ENCODE measurements at places on chromosomes 12 and 14.

DNA sequence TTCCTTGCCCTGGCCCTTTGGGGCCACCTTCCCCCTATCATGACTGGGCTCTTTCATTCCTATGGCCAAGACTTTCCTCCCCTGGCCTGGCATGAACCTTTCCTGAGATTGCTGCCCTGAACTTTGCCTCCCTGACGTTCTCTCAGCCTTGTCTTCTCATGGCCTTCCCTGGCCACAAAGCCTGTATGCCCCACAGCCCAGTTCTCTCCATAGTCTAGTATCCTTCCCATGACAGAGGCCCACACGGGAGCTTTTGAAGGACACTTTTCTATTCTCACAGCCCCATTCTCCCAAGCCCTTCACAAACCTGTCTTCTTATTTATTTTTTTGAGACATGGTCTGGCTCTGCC lies 4.5 kb upstream of the RNU7-1 start:
- no peak for DNase-seq

GRCh38 chr14:69960296-69960695 lies 81.1 kb downstream of the SMOC1 start:
- no peak for DNase-seq

- DNase-seq = no peak
Observed at GRCh38 chr12:119695034-119695433, 27.1 kb downstream of the PRKAB1 start.

GRCh38 chr12:103494734-103495468 lies 867 bp downstream of the C12orf42 start:
- no peak for DNase-seq

DNA sequence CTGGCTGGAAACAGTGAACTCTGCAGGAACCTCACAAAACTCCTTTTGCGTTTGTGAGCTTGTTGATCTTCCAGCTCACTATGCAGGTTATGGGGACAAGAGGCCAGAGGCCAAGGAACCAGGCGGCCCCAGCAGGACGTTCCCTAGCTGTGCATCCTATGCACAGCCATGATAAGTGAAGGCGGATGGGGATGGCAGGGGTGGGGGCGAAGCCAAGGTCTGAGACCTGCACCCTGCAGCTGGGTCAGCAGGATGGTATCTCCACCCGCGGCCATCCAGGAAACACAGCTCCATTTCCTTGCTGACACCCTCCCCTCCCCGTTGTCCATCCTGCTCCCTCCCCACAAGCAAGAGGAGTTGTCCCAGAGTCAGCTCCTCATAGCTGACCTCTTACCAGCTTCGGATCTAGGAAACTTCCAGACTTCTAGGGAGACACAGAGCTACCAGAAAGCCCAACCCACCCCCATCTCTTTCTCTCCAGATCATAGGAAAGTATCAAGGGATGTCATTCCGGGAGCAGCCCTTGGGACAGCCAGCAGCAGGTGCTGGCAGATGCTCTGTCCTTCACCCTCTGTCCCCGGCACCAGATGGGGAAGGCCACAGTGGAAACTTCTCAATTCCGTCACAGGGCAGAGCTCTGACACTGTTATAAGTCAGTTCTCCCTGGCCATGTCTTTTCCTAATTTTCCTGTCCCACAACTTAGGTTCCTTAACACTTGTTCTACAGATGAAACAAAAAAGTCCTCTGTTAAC lies 9.4 kb downstream of the ZBTB39 start:
- DNase-seq = no peak

GRCh38 chr12:13135371-13136178 lies 32.1 kb upstream of the GSG1 start:
- no peak for DNase-seq

GRCh38 chr12:19659501-19659900 lies 220.2 kb downstream of the AEBP2 start:
- DNase-seq = no peak

DNA sequence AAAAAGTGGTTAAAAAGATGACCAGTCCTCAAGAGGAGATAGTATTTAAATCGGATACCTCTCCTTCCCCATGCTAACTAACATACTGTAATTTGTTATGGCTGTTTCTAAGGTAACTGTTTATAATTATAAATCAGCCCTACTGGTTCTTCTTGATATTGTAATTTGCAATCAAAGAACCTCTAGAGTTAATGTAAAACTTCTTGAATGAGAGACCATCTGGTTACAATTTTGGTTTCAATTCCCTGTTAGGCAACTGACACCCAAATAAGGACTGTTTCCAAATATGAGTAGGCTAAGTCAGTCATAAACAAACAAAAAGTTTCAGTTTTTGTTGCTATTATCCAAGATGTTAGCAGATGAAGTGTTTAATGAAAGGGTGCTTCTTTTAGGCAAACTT lies 120.2 kb upstream of the DNM1L start:
- no peak for DNase-seq

GRCh38 chr12:91123236-91123916 lies 12.1 kb upstream of the LUM start:
- DNase-seq = no peak

DNA sequence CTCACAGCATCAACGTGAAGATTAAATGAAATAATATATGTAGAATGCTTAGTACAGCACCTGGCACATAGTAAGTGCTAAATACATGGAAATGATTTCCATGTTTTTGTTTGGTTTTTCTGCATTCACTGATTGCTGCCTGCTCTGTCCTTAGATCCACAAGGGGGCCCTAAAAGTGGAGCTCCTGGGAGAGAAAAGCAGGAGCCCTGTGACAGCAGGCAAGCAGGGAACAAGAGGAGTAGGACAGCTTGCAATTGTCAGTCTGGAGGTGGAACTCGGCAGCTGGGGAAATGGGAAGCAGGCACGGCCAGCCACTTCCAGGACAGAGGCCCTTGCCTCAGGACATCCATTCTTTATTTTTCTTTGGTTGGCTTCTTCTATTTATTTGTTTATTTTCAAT lies 292.9 kb downstream of the BMP4 start:
- DNase-seq = no peak

- DNase-seq = no peak
Observed at GRCh38 chr12:89731089-89731488, 22.5 kb upstream of the ATP2B1 start.

DNA sequence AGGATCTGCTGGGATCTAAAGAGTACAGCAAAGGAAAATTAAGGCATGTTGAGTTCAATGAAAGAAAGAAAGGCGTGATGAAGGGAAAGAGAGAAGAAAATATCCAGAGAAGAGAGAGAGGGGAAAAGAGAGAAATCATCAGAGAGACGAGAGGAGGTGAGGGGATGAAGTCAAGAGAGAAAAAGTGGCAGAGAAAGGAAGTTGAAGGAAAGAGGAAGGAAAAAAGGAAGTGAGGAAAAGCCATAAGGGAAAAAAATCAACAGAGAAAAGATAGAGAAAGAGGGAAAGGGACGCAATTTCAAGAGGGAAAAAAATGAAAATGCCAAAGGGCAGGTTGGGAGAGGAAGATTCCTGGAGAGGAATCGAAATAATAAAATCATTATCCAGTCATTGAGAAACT lies 40.4 kb downstream of the LLPH start:
- DNase-seq = no peak

DNA sequence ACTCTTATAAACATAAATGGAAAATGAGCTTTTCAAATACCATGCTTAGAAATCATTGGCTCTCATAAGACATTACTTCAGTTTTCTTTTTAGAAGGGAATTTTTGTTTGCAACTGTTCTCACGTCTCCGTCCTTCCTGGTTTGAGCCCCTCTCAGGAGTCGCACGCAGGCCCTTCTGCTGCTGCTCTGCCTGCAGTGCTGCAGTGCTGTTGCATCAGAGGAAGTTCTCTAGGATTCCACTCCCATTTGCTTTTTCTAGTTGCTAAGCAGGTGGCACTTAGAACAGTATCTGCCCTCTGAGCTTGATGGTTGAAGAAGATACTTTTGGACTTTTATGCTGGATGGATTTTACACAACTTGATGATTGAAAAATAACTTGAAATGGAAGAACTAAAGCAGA lies 70.8 kb downstream of the SCN8A start:
- DNase-seq = no peak

DNA sequence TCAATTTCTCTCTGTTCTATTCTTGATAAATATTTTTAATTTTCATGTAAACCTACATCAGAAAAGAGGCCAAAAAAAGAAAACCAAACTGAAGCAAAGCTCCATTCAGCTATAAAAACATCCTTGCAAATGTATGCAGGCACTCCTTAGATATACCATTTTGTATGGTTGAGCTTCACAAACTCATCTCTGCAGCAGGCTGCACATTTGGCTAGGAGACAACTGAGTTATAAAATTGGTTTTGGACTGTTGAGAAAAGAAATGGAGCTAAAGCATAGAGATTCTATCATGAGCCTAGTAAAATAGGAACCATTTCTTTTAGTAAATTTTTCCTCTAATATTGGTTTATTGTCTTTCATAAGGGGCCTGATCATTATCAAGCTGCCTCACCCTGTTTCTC lies 156.4 kb downstream of the SYT1 start:
- no peak for DNase-seq

DNA sequence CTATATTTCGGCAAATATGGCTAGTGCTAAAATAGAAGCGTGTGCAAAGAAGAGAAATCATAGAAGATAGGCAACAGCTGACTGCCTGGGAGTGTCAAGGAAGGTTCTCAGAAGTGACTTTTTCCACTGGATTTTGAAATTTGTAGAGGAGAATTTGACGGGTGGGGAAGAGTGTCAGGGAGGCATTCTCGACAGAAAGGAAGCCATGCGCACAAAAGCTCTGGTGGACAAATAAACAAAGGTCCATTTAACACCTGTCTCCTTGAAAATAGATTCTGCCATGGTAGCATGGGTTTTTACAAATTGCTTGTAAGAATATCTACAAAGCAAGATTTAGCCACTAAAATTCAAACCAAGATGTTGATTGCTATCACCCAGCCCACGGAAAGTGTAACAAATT lies 1081.5 kb downstream of the GALC start:
- no peak for DNase-seq

GRCh38 chr14:102910442-102910841 lies 12.0 kb upstream of the AMN start:
- DNase-seq = no peak

- DNase-seq = no peak
Observed at GRCh38 chr14:77299771-77300170, 20.9 kb downstream of the POMT2 start.

- no peak for DNase-seq
Observed at GRCh38 chr14:21058903-21059302, 1.3 kb downstream of the RNASE8 start.

DNA sequence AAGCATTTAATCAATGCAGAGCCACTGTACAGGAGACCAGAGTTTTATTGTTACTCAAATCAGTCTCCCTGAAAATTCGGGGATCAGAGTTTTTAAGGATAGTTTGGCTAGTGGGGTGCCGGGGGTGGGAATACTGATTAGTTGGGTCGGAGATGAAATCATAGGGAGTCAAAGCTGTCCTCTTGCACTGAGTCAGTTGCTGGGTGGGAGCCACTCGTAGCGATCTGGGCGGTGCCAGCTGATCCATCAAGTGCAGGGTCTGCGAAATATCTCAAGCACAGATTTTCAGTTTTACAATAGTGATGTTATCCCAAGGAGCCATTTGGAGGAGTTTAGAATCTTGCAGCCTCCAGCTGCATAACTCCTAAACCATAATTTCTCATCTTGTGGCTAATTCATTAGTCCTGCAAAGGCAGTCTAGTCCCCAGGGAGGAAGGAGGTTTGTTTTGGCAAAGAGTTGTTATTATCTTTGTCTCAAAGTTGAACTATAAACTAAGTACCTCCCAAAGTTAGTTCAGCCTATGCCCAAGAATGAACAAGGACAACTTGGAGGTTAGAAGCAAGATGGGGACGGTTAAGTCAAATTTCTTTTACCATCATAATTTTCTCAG lies 169.4 kb upstream of the PLEKHG7 start:
- DNase-seq = no peak

- no peak for DNase-seq
Observed at GRCh38 chr14:41225433-41225832, 381.2 kb upstream of the LRFN5 start.

GRCh38 chr12:57529831-57530230 lies 7.2 kb downstream of the MBD6 start:
- DNase-seq = no peak

- DNase-seq = no peak
Observed at GRCh38 chr14:24863968-24864684, 185.8 kb downstream of the STXBP6 start.

GRCh38 chr12:44889926-44890325 lies 13.8 kb upstream of the NELL2 start:
- DNase-seq = no peak

DNA sequence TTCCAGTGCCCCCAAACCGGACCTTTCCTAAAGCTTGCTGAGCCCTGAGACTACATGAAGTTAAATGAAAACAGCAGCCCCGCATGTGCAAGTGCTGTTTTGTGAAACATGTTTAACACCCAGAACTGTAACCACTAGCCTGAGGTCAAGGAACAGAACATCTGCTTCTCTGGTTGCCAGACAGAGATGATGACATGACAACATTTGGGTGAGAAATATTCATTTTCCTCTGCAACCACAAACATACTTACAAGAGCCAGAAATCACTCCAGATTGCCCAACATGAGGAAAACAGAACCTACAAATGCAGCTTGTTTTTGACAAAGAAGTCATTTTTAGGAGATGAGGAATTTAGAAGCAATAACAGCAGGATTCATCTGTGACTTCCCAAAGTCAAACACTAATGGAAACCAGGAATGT lies 110.4 kb downstream of the BCAT1 start:
- no peak for DNase-seq

- no peak for DNase-seq
Observed at GRCh38 chr12:6813363-6813762, 8.3 kb upstream of the GPR162 start.

- DNase-seq = no peak
Observed at GRCh38 chr12:44078273-44078672, 242.4 kb downstream of the TMEM117 start.

DNA sequence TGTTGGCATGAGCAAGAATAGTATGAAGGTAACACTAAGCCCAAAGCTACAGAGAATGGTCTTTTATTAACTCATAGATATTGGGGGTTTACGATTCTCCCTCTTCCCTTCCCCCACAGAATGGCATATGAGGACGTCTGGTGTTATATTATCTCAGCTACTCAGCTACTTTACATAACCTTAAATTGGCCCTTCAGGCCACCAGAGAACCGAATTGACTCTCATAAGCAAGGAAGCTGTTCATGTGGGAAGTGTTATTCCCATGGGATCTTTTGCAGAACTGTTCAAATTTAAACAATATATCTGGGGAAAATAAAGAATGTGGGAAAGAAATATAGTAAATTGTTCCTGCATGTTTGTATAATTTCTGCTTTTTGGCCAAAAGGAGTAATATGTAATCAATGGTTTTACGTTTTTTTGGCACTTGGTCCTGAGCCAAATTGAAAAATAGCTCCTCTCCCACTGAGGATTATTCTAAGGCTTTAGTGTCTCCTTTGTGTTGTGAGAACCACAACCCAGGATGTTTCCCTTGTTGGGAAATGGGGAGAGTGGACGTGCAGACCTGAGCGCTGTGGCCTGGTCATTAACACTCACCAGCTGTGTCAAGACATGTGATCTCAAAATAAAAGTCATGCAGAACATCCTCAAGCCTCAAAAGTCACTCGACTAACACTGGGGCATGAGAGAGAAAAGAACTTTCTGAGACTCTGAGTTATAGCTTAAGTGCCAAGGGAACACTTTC lies 31.8 kb upstream of the CMAS start:
- no peak for DNase-seq

Data from CD4-positive, alpha-beta T cell treated with Interleukin-4 for 1 hour (primary cell).